ENCODE measurements at places on chromosomes 7 and 10.
A peak's percentile ranks its signal among the peaks of the same experiment; 100 is the strongest.

- H3K27me3 ChIP-seq, result no peaks in the 10 kb centered on the region
- no peak for DNase-seq
- peaks cover 1% of the 10 kb centered on the region for H3K36me3 ChIP-seq
- H3K4me3 ChIP-seq, result no peak overlapping the region
- H3K4me1 ChIP-seq, result peaks cover 11% of the 10 kb centered on the region
Measured at GRCh38 chr7:90858546-90858945, 262.4 kb downstream of the CDK14 start.

DNA sequence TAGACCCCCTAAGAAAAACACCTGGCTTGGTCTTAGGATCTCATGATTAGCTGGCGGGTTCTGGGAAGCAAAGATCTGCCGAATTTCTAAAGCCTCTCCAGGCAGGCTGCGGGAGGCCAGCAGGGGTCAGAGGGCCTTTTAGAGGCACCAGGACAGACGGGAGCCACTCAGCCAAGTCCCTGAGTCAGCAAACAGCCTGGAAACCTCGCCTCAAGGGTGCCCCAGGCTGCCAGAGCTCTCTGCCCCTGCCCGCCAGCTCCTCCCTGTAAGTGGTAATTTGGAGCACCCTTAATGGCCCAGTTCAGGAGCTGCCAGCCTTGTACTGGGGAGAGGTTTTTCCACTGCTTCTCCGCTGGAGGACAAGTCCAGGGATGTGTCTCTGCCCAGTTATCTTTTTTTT lies 88.7 kb downstream of the HIP1 start:
- no peaks in the 10 kb centered on the region for H3K36me3 ChIP-seq
- no peaks in the 10 kb centered on the region for H3K27me3 ChIP-seq
- H3K27ac ChIP-seq, result no peak overlapping the region
- no peak overlapping the region for H3K4me3 ChIP-seq

DNA sequence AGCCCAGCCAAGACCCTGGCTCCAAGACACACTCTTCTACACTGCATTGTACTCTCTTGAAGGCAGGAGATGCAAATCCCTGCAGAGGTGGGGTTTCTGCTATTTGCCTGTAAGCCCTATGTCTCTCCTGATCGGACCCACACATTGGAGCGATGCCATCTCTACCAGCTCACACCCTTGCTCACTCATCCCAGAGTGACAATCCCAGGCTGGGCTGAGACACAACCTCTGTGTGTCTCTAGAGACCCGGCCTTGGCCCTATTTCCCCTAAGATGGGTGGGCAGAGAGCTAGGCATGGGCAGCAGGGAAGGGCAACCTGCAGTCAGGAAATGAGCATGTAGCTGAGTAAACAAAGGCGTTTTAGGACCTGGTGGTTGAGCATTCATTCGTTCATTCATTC lies 25.6 kb downstream of the CCDC3 start:
- DNase-seq, result no peak
- no peak overlapping the region for H3K4me3 ChIP-seq
- H3K27ac ChIP-seq, result no peak overlapping the region
- peaks cover 5% of the 10 kb centered on the region for H3K4me1 ChIP-seq
- H3K27me3 ChIP-seq, result peaks cover 32% of the 10 kb centered on the region

DNA sequence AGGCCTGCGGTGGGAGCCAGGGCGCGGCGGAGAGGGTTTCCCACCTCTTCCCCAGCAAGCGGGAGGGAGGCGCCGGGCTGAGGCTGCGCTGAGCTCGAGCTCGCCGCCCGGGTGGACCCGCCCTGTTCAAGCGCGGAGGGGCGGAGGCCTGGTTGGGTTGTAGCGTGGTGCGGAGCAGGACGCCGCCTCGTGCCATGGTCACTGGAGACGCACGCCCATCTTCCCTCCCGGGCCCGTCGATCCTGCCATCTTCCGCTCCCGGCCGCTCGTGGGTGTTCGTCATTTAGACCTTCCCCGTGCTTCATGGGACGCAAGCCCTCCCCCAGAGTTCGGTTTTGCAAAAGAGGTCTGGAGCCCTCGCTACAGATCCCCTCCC lies 9.3 kb upstream of the EN2 start:
- peaks cover 1% of the 10 kb centered on the region for H3K4me1 ChIP-seq
- DNase-seq, result no peak
- H3K4me3 ChIP-seq, result no peak overlapping the region
- H3K36me3 ChIP-seq, result no peaks in the 10 kb centered on the region
- H3K27me3 ChIP-seq, result peaks cover 87% of the 10 kb centered on the region

DNA sequence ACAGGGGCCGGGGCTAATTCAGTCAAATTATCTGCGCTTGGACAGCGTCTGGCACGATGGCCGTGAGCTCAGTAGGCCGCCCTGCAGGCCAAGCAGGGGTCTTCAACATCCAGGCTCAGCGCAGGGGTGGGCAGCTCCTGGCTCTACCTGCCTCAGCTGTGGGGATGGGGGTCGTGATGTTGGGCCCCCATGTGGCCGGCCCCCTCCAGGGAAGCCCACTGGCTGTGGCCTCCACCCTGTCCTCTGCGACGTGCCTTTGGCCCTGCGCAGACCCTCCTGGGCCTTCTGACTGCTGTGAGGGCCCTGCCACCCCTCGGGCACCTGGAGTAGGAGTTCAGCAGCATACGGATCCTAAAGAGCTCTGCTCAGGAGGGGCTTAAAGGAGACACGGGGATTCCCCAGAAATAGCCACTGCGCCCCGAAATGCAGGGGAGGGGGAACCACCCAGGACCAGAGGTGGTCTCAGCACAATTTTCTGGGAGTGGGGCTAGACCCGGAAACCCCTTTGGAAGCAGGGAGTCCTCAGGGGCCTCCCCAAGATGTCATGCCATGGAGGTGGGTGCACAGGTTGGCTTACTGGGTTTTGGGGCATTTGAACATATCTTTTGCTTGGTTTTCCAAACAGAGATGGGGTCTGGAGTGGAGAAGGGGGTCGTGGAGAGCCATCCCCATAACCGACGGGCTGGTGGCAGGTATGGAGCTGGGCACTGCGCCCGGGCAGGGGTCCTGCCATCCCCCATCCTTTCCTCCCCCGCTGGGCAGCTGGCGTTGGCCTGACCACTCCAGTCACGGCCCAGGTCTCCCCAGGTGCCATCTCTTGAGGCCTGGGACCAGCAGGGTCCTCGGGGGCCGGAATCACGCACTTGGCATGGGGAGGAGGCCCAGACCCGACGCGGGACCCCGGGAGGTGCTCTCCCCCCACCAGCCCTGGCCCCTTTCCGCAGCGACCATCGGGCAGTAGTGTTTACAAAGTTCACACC lies 4.0 kb upstream of the ADAP1 start:
- H3K36me3 ChIP-seq, result no peaks in the 10 kb centered on the region
- H3K4me1 ChIP-seq, result no peaks in the 10 kb centered on the region
- H3K27me3 ChIP-seq, result peaks cover 12% of the 10 kb centered on the region
- no peak overlapping the region for H3K4me3 ChIP-seq
- no peak for DNase-seq

DNA sequence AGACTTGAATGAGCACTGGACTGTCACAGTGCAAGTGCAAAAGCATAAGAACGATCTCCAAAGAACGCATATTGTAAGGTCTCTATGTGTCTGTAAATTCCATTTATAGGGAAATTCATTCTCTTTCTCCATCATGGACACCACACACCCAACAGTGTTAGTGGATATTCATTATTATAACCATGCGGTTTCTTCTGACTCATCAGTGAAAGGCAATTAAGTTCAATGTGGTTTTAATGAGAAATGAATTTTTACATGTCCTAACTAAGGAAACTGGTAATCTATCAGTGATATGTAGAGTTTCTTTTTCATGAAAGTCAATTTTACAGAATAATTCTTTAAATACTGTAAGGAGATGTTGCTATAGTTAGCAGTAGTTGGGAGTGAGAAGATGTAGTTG lies 25.9 kb downstream of the GIMAP8 start:
- H3K4me1 ChIP-seq, result no peaks in the 10 kb centered on the region
- no peak overlapping the region for H3K27ac ChIP-seq
- H3K36me3 ChIP-seq, result no peaks in the 10 kb centered on the region

GRCh38 chr7:50798126-50798525 lies 15.4 kb upstream of the GRB10 start:
- DNase-seq, result no peak
- H3K36me3 ChIP-seq, result peaks cover 2% of the 10 kb centered on the region
- H3K27me3 ChIP-seq, result peaks cover 56% of the 10 kb centered on the region
- no peak overlapping the region for H3K27ac ChIP-seq

DNA sequence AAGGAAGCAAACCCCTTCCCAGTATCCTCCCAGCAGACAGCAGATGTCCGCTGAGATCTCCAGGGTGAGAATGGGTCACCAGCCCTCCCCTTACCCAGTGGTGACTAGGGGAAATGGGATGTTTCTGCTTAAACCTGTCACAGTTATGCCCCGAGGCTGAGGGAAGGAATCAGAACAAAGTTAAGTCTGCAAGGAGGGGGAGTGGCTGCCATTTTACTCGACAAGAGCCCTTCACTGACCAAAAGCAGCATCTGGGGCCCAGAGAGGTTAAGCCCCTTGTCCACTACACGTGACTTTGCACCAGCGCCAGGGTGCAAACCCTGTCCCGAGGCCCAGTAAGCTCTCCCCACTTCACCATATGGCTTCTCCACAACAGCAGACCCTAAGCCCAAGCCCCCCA lies 4.6 kb upstream of the NANOS1 start:
- H3K27me3 ChIP-seq, result peaks cover 25% of the 10 kb centered on the region
- no peak overlapping the region for H3K4me3 ChIP-seq
- no peaks in the 10 kb centered on the region for H3K4me1 ChIP-seq
- H3K36me3 ChIP-seq, result no peaks in the 10 kb centered on the region
- no peak for DNase-seq
- H3K27ac ChIP-seq, result no peak overlapping the region

DNA sequence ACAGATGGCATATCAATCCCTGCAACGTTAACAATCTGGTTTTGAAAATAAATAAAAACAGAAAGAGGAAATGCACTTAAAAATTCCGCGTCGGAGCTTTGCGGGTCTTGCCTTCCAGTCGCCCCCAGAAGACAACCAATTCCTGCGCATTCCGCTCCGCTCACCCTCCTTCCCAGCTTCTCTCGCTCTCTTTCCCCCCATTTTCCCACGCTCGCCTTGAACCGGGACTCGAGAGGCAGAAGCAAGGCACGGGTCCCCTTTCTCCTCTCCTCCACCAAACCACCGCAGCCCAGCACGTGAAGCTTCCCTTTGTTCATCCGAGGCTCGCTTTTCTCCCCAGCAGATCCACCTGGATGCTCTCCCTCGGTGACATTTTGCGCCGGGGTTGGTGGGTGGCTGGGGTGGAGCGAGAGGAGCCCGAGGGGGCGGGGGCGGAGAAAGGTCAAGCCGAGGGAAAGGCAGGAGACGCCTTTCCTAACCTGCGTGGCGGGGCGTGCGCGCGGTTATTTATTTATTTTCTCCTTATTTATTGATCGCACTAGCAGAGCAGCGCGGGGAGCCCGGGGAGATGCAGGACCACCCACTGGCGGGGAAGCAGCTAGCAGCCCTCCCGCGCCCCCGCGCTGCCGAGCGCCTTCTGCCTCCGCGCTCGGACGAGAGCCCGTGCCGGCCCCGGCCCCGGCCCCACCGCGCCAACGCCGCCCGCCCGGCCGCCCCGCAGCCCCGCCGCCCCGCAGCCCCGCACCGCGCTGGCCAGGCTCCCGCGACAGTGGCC lies at the start of gene KCND2:
KCND2 (plus strand) TSS at position 475 of the 775 bp plus-strand sequence.
- peaks cover 10% of the 10 kb centered on the region for H3K36me3 ChIP-seq
- DNase-seq, result peak; percentile 43
- H3K27me3 ChIP-seq, result peaks cover 20% of the 10 kb centered on the region

GRCh38 chr10:52961323-52961722 lies 188.7 kb upstream of the MBL2 start:
- H3K27ac ChIP-seq, result no peak overlapping the region
- peaks cover 40% of the 10 kb centered on the region for H3K4me1 ChIP-seq
- H3K4me3 ChIP-seq, result no peak overlapping the region
- H3K27me3 ChIP-seq, result no peaks in the 10 kb centered on the region
- DNase-seq, result no peak

DNA sequence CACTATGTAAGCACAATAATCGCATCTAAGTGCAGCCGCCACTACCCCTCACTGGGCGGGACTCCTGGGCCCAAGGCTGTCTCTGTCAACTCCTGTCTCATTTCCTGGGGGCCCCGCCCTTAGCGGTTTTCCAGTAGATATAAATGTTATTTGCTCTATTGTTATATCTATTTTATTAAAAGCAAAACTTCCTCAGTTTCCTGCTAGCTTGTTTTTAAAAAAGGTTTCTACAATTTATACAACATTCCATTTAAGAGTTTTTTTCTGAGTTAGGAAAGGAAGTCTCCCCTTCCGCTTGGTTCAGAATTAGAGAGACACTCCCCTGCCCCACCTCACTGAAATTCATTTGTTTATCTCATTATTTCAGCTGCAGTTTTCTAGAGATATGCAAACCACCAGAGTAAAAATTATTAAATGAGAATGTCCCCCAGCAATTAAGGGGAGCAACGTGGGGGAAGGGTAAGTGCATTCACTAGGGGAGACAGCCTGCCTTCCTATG lies 82.7 kb downstream of the RAMP3 start:
- no peaks in the 10 kb centered on the region for H3K4me1 ChIP-seq
- peaks cover 10% of the 10 kb centered on the region for H3K27me3 ChIP-seq
- no peak overlapping the region for H3K27ac ChIP-seq
- no peaks in the 10 kb centered on the region for H3K36me3 ChIP-seq
- no peak for DNase-seq

- no peak overlapping the region for H3K4me3 ChIP-seq
- no peak overlapping the region for H3K27ac ChIP-seq
- no peak for DNase-seq
- H3K4me1 ChIP-seq, result peaks cover 3% of the 10 kb centered on the region
Measured at GRCh38 chr10:63707254-63707910, 186.2 kb downstream of the REEP3 start.

- no peak for DNase-seq
- H3K36me3 ChIP-seq, result no peaks in the 10 kb centered on the region
- no peak overlapping the region for H3K4me3 ChIP-seq
- no peaks in the 10 kb centered on the region for H3K27me3 ChIP-seq
Measured at GRCh38 chr10:60430836-60431597, 41.3 kb upstream of the ANK3 start.

DNA sequence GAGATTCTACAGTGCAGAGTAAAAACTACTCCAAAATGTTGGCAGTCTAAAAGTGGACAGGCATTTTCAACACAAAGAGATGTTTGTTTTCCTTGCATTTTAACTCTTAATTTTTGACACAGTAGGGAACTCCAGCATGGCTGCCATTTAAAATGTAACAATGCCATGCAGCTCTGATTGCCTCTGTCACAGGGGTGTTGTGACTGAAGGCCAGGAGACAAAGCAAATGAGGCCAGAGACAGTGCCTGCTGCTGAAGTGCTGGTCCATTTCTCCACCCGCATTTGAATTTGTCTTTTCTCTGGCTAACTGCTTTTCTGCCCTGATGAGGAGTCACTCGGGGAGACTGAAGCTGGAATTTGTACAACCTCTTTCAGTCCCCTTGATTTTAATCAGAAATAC lies 710.6 kb upstream of the GALNT17 start:
- no peak for DNase-seq
- H3K4me3 ChIP-seq, result no peak overlapping the region
